ENCODE measurements at places on chromosomes 5 and 9.

GRCh38 chr9:90969021-90969675 lies 167.5 kb downstream of the SYK start:
- DNase-seq: no peak

GRCh38 chr5:39558541-39558940 lies 133.8 kb upstream of the DAB2 start:
- DNase-seq: no peak

DNA sequence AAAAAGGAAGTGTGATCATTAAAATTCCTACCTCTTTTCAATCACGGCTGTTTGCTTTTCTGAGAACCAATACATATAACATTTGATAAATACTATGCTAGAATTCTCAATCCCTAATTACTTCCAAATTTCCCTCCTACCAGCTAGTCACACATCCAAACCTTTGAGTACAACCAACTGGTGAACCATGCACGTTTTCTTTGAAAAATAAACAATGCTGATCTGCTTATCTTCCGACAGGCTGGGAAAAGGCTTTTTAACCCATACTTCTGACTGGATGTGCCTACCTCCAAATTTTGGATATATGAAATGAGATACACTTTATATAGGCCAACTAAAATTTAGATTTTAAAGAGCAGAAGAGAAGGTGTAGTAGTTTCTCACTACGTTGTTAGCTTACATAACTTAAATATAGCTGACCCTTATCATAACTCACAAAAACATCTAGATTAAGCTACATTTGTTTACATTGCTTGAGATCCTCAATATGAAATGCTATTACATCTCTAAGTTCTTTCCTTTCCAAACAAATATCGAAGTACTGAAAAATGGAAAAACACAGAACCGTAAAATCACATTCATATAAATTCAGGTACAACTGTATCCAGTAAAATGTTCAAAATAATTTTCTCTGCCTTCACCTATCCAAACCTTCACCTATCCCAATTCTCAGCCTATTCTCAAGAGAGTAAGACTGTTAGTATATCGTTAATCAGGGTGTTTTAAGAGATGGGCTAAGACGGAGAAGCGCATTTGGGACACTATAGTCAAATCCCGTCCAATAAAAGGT lies 2.1 kb downstream of the NR3C1 start:
- no peak for DNase-seq

- no peak for DNase-seq
These were observed 192.6 kb downstream of the TLE4 start for GRCh38 chr9:79764374-79764773.

DNA sequence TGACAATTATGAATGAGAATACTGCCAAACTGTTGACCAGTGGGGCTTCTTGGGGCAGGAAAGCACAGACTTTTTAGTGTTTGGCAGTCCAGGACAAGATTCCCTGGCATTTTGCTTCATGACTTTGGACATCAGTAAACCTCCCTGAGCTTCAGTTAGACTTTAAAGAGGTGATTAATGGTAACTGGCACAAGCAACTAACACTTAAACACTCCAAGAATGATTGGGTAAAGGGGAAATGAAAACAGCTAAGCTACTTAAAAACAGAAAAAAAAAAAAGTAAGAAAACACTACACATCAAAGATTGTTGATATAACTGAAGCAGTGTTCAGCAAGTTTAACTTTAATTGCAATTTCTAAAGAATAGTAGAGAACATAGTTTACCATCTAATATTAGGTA lies 13.4 kb downstream of the PAIP1 start:
- DNase-seq: no peak

- peak; percentile 29 for DNase-seq
These were observed 62.5 kb upstream of the ITGA1 start for GRCh38 chr5:52725065-52725746.

DNA sequence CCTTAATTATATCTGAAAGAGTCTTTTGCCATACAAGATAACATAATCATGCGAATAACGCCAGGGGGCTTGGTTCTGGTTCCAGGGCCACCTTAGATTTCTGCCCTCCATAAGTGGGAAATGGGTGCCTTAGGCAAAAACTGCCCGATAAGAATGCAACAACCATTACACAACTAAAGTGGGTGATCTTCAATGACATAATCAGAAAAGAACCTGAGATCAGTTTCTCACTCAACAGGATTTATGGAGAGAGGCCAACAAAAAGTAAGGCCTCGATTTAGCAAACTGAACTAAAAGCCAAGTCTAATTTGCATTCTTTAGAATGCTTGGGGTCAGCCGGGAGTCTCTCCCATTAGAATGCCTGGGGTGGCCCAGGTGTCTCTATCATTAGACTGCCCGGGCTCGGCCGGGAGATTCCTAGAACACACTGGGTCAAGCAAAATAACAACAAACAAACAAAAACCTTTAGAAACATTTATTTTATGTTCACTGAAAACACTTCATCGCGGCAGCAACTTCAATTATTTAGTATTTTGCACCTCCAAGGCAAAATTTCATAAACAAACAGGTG lies 194.8 kb downstream of the AUH start:
- DNase-seq: no peak

DNA sequence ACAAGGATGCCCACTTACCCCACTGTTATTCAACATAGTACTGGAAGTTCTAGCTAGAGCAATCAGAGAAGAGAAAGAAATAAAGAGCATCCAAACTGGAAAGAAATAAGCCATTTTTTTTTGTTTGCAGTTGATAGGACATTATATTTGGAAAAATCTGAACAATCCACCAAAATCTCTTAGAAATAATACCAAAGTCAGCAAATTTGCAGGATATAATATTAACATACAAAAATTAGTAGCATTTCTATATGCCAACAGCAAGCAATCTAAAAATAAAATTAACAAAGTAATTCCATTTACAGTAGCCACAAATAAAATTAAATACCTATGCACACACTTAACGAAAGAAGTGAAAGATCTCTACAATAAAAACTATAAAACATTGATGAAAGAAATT lies 599.3 kb downstream of the CDH9 start:
- DNase-seq: no peak

- no peak for DNase-seq
These were observed 28.7 kb downstream of the TGFBI start for GRCh38 chr5:136057401-136058038.

DNA sequence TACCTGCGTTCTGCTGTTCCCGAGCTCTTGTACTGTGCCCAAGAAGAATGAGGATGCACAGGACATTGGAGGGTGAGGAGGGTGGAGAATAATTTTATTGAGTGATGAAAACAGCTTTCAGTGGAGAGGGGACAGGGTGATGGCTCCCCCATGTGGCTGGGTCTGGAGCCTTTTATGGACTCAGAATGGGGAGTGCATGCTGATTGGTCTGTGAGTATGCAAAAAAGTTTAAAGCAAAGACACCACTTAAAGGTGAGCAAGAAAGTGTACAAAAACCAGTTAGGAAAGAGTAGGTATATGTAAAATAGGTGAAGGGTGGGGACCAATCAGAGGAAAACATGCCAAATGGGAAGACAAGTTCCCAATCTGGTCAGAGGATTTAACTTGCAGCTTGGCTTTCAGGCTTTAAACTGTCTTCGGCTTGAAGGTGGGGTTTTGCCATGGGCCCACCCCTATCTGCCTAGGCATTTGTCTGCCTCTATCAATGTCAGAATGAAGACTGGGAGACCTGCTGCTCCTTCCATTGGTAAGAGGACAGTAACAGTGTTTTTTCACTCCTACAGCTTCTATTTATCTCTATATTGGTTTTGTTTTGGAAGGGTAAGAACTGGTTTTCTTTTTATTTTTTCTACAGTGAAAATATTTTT lies 118.0 kb upstream of the RAI14 start:
- DNase-seq: no peak

DNA sequence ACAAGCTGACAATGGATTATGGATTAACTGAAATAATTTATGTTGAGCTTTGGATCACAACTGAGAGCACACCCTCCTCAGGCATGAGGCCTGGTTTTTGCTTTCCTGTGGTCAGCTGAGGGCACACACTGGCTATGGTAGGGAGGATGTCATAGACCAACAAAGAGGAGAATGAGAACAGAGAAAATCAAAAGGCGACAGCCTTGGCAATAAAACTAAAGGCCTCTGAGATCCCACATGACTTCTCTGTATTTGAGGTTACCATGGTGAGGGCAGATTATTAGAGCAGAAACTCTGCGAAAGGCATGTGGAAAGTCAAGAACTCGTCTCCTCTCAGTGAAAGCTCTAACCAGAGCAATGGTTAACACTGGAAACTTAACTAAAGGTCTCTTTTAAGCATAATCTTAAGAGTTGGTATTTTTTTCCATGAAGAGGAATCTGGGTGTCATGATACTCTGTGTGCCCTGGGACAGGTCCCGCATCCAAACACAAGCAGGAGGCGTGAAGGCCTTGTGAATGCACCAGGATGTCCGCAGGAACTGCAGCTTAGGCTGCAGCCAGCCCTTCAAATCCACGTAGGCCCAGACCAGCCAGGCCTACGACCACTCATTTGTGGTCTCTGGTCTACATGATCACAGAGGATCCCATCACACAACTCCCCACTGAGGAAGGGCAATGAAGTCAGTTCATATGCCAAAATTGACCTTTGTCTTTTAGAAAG lies 12.4 kb upstream of the MEIKIN start:
- DNase-seq: no peak

DNA sequence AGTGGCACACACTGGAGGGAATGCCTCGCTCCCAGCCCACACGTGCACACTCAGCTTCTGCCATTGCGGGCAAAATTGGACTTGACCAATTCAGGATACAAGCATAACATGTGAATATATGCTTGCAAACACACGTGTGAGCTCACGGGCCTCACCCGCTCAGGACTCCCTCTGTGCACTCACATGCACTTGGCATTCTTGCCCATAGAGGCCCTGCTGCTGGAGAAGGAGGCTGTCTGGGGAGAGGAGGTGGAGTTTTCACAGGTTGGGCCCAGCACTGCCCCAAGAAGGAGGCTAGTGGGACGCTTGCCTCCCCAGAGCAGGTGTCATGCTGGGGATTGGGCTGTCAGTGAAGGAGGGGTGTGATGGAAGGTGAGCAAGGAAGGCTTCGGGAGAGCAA lies 1.7 kb downstream of the MYMK start:
- no peak for DNase-seq

GRCh38 chr5:83162601-83163000 lies 85.3 kb downstream of the XRCC4 start:
- DNase-seq: no peak

DNA sequence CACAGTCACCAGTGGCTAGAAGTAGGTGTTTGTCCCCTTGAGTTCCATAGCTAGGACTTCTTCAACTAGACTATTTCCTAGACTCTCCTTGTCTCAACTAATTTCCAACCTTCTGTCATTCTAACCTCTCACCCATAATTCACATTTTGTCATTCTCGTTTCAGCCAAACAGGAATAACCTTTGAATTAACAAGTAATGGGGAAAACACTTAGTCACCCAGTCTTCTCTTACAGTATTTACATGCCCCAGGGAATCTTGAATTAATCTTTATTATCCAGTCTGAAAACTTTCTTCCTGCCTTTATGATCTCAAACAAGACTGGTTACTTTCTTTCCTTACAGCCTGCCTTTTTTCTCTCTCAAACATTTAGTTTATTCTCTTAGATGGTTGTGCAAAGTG lies 63.3 kb upstream of the RUSC2 start:
- DNase-seq: no peak

DNA sequence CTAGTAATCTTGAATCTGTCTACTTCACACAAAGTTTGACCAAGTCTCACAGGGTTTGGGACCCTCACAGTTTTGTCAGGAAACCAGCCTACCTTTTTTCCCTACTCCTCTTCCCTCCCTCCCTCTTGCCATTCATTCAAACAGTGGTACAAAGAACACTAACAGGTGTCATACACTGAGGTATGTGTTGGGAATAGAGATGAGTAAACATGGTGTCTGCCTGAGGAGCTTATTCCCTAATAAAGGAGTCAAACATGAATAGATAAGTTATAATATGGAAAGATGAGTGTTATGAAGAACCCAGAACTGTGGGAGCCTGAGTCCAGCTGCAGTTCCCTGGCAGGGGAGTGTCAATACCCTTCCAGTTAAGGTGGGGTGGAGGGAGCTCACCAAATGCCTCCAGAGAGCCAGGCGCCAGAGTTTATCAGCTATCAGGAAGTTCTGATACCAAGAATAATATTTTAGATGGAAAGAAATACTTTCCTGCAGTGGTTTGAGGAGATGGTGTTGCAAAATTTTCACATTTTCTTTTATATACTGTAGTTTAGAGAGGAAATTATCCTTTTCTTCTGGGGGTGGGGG lies 183.4 kb upstream of the NR3C1 start:
- DNase-seq: no peak

- no peak for DNase-seq
These were observed 68.4 kb downstream of the STK32A start for GRCh38 chr5:147303251-147303650.

GRCh38 chr9:78189001-78189400 lies 46.9 kb upstream of the CEP78 start:
- no peak for DNase-seq

GRCh38 chr9:97474372-97474925 lies 27.0 kb upstream of the TMOD1 start:
- DNase-seq: no peak

DNA sequence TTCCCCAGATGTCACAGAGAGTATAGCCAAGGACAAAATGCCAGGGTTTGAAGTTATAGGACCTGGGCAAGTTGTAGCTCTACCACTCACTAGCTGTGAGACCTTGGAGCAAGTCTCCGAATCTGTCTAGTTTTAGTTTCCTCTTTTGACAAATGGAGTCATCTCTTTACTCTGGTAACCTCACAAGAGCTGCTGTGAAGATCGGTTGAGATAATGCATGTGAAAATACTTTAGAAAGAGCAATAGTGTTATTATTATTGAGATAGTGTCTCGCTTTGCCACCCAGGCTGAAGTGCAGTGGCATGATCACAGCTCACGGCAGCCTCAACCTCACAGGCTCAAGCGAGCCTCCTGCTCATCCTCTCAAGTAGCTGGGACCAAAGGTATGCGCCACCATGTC lies 117.9 kb upstream of the NR5A1 start:
- no peak for DNase-seq

DNA sequence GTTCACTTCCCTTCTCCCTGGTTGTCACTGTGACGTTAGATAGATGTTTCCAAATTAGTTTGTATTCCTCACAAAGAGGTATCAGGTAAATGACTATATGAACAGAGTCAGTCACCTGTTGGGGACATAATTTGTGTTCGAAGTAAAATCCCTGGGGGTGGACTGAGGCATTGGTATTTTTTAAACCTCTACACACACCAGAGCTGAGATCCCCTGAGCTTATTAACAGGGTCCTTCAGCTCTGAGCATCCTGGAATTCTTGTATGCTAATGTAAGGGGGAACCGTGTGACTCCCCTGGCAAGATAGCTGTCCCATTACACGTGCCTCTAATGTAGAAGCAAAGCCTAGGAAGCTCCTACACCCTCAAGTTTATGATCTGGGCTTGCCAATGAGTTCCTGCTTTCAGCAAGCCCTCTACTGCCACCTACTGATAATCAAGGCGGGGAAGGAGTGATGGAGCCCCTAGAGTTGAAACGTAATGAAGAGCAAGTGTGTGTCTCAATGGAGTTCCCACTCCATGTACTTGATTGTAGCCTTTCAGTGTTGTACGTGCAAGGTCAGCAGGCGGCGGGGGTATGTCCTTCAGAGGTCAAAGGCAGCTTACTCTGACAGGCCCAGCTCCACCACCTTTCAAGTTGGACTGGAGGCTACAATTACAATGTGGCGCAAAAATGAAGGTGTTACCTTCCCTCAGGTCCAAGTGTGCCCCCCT lies 14.4 kb downstream of the PRKACG start:
- DNase-seq: peak; percentile 77

GRCh38 chr5:132841305-132841704 lies 10.9 kb upstream of the SHROOM1 start:
- no peak for DNase-seq
